ENCODE measurements at places on chromosomes 5 and 9. TPM values are rescaled to one million over a fixed set of nuclear protein-coding genes. Genes with fewer than 3 reads are reported as not detected.

SH2D3C gene
- polyA plus RNA-seq = 1.3 TPM

LAMC3 gene
- polyA plus RNA-seq = not detected

KIF24 gene
- polyA plus RNA-seq = 0.23 TPM

NTNG2 gene
- polyA plus RNA-seq = 0.13 TPM

OBP2B gene
- polyA plus RNA-seq = not detected

PPIC gene
- 17.1 TPM for polyA plus RNA-seq

RNF180 gene
- 9.9 TPM for polyA plus RNA-seq

TMEM215 gene
- polyA plus RNA-seq = not detected

SVEP1 gene
- 0.28 TPM for polyA plus RNA-seq

ABLIM3 gene
- 4.1 TPM for polyA plus RNA-seq

PDGFRB gene
- 1.7 TPM for polyA plus RNA-seq

SRP19 gene
- 142 TPM for polyA plus RNA-seq

SIL1 gene
- 30.5 TPM for polyA plus RNA-seq

SLC23A1 gene
- not detected for polyA plus RNA-seq

MARCOL gene
- polyA plus RNA-seq = not detected

CCDC171 gene
- polyA plus RNA-seq = 4.4 TPM

TNFSF15 gene
- not detected for polyA plus RNA-seq

GRIA1 gene
- 86.1 TPM for polyA plus RNA-seq

PCDHB5 gene
- 2.1 TPM for polyA plus RNA-seq

RHOBTB3 gene
- polyA plus RNA-seq = 27.7 TPM

PDE8B gene
- polyA plus RNA-seq = 21.6 TPM

KLHL9 gene
- 18.2 TPM for polyA plus RNA-seq

NR5A1 gene
- not detected for polyA plus RNA-seq

TRAPPC13 gene
- 52.0 TPM for polyA plus RNA-seq

AFF4 gene
- 37.9 TPM for polyA plus RNA-seq

FBP2 gene
- not detected for polyA plus RNA-seq

FCN2 gene
- not detected for polyA plus RNA-seq

ORM2 gene
- polyA plus RNA-seq = not detected

SLC34A1 gene
- not detected for polyA plus RNA-seq

NUDT12 gene
- 19.1 TPM for polyA plus RNA-seq

SLC6A19 gene
- polyA plus RNA-seq = not detected

SPATA31A6 gene
- not detected for polyA plus RNA-seq

UBE2D2 gene
- 57.5 TPM for polyA plus RNA-seq

CD72 gene
- not detected for polyA plus RNA-seq

FAM200C gene
- 8.1 TPM for polyA plus RNA-seq

PCDHGB2 gene
- 0.08 TPM for polyA plus RNA-seq

TNC gene
- 2.9 TPM for polyA plus RNA-seq

MEIKIN gene
- polyA plus RNA-seq = 0.85 TPM

MZB1 gene
- polyA plus RNA-seq = not detected

FOXI1 gene
- not detected for polyA plus RNA-seq

CTXN3 gene
- polyA plus RNA-seq = not detected

DBH gene
- polyA plus RNA-seq = not detected

GPR21 gene
- polyA plus RNA-seq = 2.5 TPM

PCDHA1 gene
- polyA plus RNA-seq = 5.3 TPM

PKD2L2 gene
- polyA plus RNA-seq = not detected

GDNF gene
- not detected for polyA plus RNA-seq

EPB41L4A gene
- 0.92 TPM for polyA plus RNA-seq

IFNA2 gene
- 0.22 TPM for polyA plus RNA-seq

IFNA14 gene
- polyA plus RNA-seq = not detected

GABRA6 gene
- polyA plus RNA-seq = 21.4 TPM

C1QTNF2 gene
- 2.4 TPM for polyA plus RNA-seq

DOCK8 gene
- polyA plus RNA-seq = not detected

CPLANE1 gene
- 10.0 TPM for polyA plus RNA-seq

MCTP1 gene
- polyA plus RNA-seq = 8.5 TPM

CNTNAP3 gene
- polyA plus RNA-seq = 0.73 TPM

SPINK4 gene
- not detected for polyA plus RNA-seq

Data from Purkinje cell (primary cell).